Testis (tissue), 5 donors: ENCODE measurements at places on chromosomes 6 and 20.

- H3K4me1 ChIP-seq = peaks cover 7% of the 10 kb centered on the region
- H3K27ac ChIP-seq = peak overlapping the region; percentile 44
- no peaks in the 10 kb centered on the region for H3K27me3 ChIP-seq
- no peaks in the 10 kb centered on the region for H3K36me3 ChIP-seq
Observed at GRCh38 chr20:23340524-23340923, 10.1 kb upstream of the NXT1 start.

DNA sequence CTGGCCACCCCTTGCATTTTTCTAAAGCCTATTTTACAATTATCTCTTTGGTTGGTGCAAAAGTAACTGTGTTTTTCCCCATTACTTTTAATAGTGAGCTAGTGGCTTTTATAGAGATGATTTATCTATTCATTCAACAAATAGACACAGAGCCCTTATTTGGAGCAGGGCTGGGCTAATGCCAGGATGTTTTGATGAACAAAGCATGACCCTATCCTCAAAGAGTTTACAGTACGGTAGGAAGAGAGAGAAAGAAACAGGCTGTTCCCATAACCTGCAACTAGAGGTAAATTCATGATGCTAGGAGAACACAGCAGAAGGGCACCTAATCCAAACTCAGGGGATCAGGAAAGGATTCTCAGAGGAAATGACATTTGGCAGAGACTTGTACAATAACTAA is 37.3 kb upstream of the UST start:
- no peaks in the 10 kb centered on the region for H3K36me3 ChIP-seq
- no peaks in the 10 kb centered on the region for H3K4me1 ChIP-seq
- H3K27me3 ChIP-seq = no peaks in the 10 kb centered on the region
- no peak overlapping the region for H3K27ac ChIP-seq
- H3K4me3 ChIP-seq = no peak overlapping the region

DNA sequence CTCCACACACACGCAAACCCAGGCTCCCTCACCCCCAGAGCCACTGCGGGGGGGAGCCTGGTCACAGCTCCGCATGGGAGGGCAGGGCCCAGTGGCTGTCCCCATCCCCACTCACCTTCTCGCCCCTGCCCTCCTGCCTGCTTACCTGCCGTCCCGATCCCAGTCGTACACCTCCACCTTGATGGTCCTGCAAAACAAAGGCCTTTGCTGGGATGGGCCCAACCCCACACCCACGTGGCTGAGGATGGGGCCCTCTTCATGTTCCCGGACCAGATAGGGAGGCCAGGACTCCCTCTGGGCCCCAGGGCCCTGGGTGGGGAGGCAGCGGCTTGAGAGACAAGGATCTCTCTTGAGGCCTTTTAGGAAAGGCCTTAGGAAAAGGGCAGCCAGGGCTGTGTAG is 67.6 kb downstream of the RAB44 start:
- H3K4me3 ChIP-seq = no peak overlapping the region
- DNase-seq = no peak
- H3K4me1 ChIP-seq = peaks cover 12% of the 10 kb centered on the region
- H3K36me3 ChIP-seq = no peaks in the 10 kb centered on the region
- H3K27ac ChIP-seq = no peak overlapping the region

GRCh38 chr20:50238081-50238800 is 47.6 kb downstream of the CEBPB start:
- H3K27ac ChIP-seq = no peak overlapping the region
- no peaks in the 10 kb centered on the region for H3K36me3 ChIP-seq
- no peak for DNase-seq
- no peaks in the 10 kb centered on the region for H3K27me3 ChIP-seq
- H3K4me3 ChIP-seq = no peak overlapping the region

GRCh38 chr6:32126880-32127279 is 1.2 kb downstream of the ATF6B start:
- H3K4me1 ChIP-seq = peaks cover 23% of the 10 kb centered on the region
- no peak for DNase-seq
- no peak overlapping the region for H3K27ac ChIP-seq
- H3K4me3 ChIP-seq = peak overlapping the region; percentile 84
- no peaks in the 10 kb centered on the region for H3K36me3 ChIP-seq

- H3K4me1 ChIP-seq = no peaks in the 10 kb centered on the region
- no peaks in the 10 kb centered on the region for H3K36me3 ChIP-seq
- no peak for DNase-seq
Observed at GRCh38 chr6:34359418-34360158, 32.9 kb downstream of the NUDT3 start.

- no peaks in the 10 kb centered on the region for H3K27me3 ChIP-seq
- peak overlapping the region; percentile 81 for H3K27ac ChIP-seq
- peaks cover 37% of the 10 kb centered on the region for H3K4me1 ChIP-seq
- peak; percentile 69 for DNase-seq
- peak overlapping the region; percentile 66 for H3K4me3 ChIP-seq
- H3K36me3 ChIP-seq = no peaks in the 10 kb centered on the region
Observed at GRCh38 chr6:36130667-36131510, 576 bp downstream of the MAPK13 start.

- no peaks in the 10 kb centered on the region for H3K27me3 ChIP-seq
- H3K36me3 ChIP-seq = no peaks in the 10 kb centered on the region
- no peak overlapping the region for H3K4me3 ChIP-seq
- no peak for DNase-seq
Observed at GRCh38 chr20:12924126-12924525, 84.6 kb upstream of the SPTLC3 start.

DNA sequence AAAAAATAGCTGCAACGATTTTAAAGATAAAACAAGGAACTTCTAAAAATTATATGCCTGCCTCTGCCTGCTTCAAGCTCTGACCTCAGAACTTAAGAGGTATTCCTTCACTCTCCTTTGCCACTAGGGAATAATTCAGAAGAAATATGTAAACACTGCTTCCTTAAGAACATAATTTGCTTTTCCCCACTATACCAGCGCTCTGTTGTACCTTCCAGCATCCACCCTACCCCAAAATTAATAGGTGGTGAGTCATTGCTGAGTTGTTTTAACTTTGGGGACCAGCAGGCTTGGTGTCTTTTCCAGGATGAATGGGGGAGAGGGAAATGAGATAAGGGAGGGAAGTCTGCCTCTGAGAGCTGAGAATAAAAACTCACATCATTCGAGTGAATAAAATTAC is 107.7 kb upstream of the ATXN1 start:
- no peak for DNase-seq
- H3K4me1 ChIP-seq = no peaks in the 10 kb centered on the region
- no peaks in the 10 kb centered on the region for H3K36me3 ChIP-seq
- no peaks in the 10 kb centered on the region for H3K27me3 ChIP-seq
- no peak overlapping the region for H3K4me3 ChIP-seq

DNA sequence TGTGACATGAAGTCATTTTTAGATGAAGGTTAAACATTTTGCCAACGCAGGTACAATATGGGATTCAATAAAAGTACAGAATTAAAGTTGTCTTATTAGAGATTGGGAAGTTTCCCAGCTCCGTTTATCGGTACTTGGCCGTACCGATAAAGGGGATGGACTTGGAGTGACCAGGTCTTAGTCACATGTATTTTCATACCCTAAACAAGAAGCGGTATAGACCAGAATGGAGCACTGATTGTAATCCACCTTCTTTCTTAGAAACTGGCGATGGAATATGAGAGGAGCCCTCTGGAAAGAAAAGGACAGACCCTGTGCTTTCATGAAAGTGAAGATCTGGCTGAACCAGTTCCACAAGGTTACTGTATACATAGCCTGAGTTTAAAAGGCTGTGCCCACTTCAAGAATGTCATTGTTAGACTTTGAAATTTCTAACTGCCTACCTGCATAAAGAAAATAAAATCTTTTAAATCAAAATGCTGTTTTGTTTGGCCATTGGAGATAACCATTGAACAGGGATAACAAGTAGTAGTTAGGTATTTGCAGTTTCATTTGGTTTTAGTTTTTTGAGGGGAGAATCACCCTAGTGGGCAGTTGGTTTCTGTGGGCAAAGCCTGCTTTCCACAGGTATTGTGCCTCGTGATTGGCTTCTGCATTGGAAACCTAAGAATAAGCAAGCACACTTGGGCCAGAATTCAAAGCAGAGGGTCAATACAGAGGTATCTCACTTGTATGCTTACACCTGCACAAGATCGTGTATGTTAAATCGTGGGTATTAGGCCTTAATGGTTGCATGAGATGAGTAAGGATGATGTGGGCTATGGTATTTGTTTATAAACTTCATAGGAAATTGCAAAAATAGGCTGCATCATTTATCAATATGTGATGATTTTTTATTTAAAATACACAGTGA is 11.2 kb upstream of the ZNFX1 start:
- H3K27ac ChIP-seq = no peak overlapping the region
- H3K4me3 ChIP-seq = no peak overlapping the region
- no peaks in the 10 kb centered on the region for H3K27me3 ChIP-seq

- no peaks in the 10 kb centered on the region for H3K36me3 ChIP-seq
- no peak overlapping the region for H3K27ac ChIP-seq
- H3K4me1 ChIP-seq = no peaks in the 10 kb centered on the region
Observed at GRCh38 chr6:56638760-56639159, 3.9 kb downstream of the DST start.

GRCh38 chr6:139126255-139126654 is 8.6 kb upstream of the HECA start:
- H3K4me3 ChIP-seq = no peak overlapping the region
- peaks cover 17% of the 10 kb centered on the region for H3K4me1 ChIP-seq
- peak overlapping the region; percentile 2 for H3K27ac ChIP-seq
- peak; percentile 33 for DNase-seq
- H3K36me3 ChIP-seq = no peaks in the 10 kb centered on the region
- H3K27me3 ChIP-seq = no peaks in the 10 kb centered on the region

DNA sequence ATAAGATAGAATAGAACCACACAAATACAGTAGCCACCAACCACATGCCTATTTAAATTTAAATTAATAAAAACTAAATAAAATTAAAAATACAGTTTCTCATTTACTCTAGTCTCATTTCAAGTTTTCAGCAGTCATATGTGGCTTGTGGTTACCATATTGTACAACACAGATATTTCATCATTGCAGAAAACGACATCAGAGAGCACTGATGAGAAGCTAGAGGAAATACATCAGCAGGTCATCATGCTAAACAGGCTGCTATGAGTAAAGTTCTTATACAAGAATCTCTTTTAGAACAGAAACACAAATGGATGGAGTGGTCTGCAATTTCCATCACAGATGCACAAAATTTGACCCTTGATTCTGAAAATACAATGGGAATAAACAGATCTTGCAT is 36.6 kb downstream of the TBC1D32 start:
- no peaks in the 10 kb centered on the region for H3K36me3 ChIP-seq
- H3K4me3 ChIP-seq = no peak overlapping the region
- DNase-seq = no peak
- no peaks in the 10 kb centered on the region for H3K4me1 ChIP-seq

DNA sequence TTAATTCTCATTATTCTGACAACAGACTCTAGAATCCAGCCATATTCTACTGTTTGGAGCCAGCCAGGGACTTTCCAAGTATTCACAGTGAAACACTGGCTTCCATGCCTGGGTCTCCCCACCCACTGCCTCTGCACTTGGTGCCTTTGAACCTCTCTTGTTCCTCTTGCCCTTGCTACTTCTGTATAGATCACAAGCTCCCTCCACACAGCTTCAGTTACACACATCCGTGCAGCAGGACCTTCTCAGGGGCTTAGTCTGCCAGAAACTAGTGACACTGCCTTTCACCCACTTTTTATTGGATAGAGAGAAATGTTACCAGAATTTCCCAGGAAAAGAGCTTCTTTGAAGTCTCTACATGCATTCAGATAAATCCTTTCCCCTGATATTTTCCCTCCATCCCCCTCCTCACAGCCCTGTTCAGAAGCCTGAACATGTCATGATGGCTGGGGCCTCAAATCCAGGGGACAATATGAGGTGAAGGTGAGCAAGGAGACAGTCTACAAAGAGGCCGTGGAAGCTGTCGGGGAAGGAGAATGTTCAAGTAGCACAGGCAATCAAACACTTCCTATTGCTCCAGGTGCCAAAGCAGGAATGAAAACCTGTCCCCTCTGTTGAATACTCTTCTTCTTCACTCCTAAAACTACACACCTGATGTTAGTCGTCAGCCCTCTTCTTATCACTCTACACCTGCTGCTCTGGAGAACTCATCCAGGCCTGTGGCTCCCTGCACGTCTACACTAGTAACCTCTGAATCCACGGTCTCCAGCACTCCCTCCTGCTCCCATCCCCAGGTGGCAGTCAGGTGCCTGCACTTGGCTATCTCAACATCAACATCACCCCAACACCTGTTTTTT is 20.2 kb upstream of the HLA-DOA start:
- H3K4me1 ChIP-seq = peaks cover 9% of the 10 kb centered on the region
- peak overlapping the region; percentile 33 for H3K27ac ChIP-seq
- no peaks in the 10 kb centered on the region for H3K36me3 ChIP-seq
- H3K27me3 ChIP-seq = no peaks in the 10 kb centered on the region

DNA sequence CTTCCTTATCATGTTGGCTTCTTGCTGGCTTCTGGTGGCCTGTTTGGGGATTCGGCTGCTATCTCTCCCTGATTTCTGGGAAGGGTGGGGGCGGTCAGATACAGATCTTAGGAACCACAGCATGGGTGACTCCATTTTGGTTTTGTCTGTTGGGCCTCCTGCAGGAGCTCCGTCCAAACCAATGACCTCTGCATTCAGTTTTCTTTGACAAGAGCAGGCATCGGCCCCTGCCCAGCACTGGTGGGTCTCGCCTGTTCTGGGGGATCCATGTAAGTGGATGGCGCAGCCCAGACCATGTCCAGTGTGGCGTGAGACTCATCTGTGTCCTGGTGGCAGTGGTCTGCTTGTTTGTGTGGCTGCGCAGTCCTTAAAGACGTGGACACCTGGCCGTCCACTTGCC is 8.6 kb upstream of the ARFGAP1 start:
- no peak overlapping the region for H3K27ac ChIP-seq
- H3K27me3 ChIP-seq = no peaks in the 10 kb centered on the region
- no peaks in the 10 kb centered on the region for H3K36me3 ChIP-seq
- H3K4me3 ChIP-seq = no peak overlapping the region
